HTR-8/SVneo (cell line): ENCODE measurements at places on chromosomes 4 and X.

- DNase-seq, result no peak
Measured at GRCh38 chr4:48191758-48192157, 57.7 kb upstream of the TXK start.

DNA sequence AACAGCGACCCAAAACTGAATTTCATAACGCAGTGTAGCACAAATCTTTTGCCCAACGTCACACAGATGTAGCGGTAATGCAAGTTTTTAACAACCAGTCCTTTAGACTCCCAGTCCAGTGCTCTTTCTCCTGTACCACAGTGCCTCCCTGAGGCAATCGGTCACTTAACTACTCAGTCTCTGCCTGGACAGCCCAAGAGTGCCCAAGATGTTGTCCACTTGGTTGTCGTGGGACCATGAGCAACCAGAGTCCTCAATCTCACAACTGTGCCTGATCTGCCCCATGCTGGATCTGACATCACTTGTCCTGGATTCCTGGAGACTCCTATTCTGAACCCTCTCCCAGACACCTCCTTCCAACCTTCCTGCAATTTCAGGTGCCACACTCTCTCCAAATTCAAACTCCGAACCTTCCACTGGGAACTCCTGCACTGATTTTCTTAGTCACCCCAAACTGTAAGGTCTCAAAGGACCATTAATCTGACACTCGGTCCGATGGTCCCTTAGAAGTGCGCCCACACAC is 702 bp downstream of the MMGT1 start:
- no peak for DNase-seq

GRCh38 chrX:140949233-140949632 is 53.2 kb upstream of the SPANXB1 start:
- DNase-seq, result no peak

DNA sequence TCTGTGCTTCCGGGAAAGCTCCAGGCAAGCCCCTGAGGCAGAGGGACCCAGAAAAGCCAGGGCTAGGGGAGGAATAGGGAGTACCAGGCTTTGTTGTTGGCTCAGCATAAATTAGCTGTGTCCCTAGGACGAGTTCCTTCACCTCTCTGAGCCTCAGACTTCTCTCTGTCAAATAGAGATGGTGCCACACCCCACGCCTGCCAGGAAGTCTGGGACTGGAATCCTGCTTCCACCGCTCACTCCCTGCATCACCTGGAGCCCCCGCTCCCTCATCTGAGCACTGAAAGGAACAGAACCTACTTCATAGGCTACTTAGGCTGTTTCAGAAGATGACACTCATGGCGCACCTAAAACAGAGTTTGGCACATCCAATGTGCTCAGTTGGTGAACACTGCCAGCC is 8.1 kb upstream of the JAKMIP1 start:
- no peak for DNase-seq

DNA sequence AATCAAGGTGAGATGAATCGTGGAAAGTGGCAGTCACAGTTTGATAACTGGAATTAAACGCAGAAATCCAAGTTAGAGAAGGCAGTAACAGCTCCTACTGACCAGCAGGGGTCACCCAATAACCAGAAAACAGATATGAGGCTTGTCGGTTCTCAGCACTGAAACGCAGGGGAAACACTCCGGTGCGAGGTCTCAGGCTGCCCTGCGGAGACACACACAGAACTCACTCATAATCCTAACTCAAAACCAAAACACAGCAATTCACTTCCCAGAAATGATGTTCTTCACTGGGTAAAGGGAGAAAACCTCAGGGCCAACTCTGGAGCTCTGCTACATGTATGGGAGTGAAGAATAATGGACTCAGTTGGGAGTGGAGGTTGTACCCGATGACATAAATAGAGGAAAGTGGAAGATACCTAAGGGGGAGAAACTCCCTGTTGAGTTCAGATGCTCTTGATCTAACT is 384.4 kb downstream of the RAPGEF2 start:
- DNase-seq, result peak; percentile 54

GRCh38 chrX:29281078-29281742 is 694.0 kb downstream of the IL1RAPL1 start:
- no peak for DNase-seq

DNA sequence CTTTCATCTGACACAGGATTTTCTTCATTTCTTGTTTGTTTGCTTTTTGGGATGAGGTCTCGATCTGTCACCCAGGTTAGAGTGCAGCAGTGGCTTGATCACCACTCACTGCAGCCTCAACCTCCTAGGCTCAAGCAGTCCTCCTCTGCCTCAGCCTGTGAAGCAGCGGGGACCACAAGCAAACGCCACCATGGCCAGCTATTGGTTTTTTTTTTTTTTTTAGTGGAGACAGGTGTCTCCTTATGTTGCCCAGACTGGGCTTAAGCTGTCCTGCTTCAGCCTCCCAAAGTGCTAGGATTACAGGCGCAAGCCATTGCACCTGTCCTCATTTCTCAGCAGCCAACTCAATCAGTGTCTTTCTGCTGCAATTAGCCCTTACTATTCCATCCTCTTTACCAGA is 10.3 kb downstream of the SPRY1 start:
- DNase-seq, result no peak

- no peak for DNase-seq
Measured at GRCh38 chr4:138894709-138895108, 120.9 kb upstream of the NOCT start.

DNA sequence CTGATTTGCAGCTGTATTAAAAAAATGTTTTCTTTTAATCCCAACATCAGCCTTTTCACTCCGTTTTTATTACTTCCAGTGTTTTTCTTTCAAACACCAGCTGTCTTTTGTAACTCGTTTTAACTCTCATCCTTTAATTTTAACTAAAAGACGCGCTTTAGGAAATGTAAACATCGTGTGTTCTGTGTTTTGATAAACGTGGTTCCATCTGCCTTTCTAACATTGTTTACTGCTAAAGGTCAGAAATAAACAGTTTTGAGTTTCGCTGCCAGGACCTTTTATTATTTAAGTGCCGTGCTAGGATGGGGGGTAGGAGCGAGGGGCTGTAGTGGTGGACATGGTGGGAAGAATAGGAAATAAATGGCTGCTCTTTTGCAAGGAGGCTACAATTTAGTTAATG is 1.5 kb downstream of the N4BP2 start:
- DNase-seq, result peak; percentile 14

DNA sequence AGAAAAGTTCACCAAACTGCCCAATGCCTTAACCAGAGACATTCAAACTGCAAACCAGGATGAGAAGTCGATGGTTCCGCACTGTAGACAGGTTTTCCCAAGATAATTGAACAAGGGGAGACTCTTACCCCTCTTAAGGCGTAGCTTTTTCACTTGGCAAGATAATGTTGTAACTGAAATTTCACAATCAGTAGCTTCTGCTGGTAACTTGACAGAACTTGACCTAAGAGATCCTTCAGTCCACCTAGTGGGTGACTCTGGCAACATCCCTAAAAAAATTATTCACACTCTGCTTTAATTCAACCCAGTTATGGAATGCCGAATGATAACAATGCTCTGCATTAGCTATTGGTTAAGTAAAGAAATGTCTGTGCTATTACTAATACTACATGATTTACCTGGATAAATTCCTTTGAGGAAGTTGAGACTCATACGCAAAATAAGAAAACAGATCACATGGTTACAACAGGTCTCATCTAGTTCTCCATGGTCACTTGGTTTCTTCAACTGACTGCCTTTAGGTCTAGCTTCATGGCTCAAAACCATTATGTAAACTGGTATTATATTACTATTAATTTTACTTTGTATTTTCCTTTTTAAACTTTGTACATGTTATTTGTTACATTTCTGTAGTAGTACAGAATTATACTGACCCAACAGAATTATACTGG is 9.1 kb downstream of the ELF2 start:
- peak; percentile 47 for DNase-seq

DNA sequence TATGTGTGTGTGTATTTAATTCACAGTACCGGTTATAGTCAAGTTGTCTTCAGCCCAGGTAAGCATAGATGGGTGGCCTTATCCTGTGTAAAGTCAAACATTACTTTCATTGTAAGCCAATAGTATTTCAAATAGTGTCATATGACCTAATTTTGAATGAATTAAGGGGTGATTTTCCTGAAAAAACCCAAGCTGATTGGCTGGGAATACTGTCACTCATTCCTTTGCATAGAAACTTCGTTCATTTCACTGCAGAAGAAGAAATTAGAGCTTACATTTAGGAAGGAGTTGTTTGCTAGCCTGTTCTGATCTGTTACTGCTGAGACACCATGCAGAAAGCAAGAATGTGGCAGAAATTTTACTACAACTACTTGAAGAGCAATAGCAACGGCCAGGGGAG is 45.4 kb downstream of the SMARCAD1 start:
- no peak for DNase-seq

GRCh38 chr4:26985873-26986272 is 125.2 kb downstream of the STIM2 start:
- no peak for DNase-seq

- no peak for DNase-seq
Measured at GRCh38 chr4:89682808-89683207, 154.2 kb downstream of the SNCA start.

DNA sequence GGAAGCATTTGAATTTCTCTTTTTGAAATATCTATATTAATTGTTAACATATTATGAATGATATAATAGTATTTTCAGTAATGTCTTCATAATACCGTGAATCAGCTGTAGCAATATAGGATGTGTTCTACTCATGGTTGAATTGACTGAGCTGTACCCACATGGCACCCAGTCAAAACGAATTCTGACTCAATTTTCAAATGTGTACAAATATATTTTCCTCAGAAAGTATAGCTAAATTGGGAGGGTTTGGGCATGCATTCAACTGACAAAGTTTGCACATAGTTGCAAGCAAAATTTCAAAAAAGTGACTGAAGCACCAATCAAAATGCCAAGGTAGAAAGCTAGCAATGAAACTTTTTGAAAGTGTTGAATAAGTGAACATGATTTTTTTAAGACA is 188.9 kb downstream of the NAF1 start:
- DNase-seq, result no peak

DNA sequence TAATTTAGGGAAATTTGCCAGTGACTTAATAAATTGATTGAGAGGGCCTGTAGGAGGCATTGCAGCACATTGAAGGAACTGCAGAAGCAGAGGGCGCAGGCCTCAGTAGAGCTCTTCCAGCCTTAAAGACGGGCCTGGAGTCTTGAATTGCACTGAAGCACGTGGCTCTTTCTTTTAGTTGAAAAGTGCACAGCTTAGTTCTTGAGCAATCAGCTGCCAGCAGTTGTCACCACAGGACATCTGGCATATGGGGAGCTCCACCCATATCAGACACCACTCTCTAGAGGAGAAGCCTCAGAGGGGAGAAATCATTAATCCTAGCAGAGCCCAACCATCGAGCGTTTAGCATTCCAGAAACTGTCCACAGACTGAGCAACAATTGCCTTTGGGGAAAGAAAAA is 16.0 kb upstream of the FGF16 start:
- no peak for DNase-seq

GRCh38 chr4:155966171-155966570 is 12.5 kb upstream of the CTSO start:
- DNase-seq, result no peak
